Foreskin keratinocyte (primary cell): ENCODE measurements at places on chromosomes 13 and 19. TPM values are rescaled to one million over a fixed set of nuclear protein-coding genes. Genes with fewer than 3 reads are reported as not detected.

The ZNF793 gene
- 3.4 and 4.9 TPM in 2 replicates for total RNA-seq

The NTN5 gene
- not detected in 2 replicates for total RNA-seq

The CEACAM6 gene
- 0.04 TPM in 1 of 2 replicates, not detected in the other for total RNA-seq

The NALCN gene
- total RNA-seq: 0.07 TPM in 1 of 2 replicates, not detected in the other

DNA sequence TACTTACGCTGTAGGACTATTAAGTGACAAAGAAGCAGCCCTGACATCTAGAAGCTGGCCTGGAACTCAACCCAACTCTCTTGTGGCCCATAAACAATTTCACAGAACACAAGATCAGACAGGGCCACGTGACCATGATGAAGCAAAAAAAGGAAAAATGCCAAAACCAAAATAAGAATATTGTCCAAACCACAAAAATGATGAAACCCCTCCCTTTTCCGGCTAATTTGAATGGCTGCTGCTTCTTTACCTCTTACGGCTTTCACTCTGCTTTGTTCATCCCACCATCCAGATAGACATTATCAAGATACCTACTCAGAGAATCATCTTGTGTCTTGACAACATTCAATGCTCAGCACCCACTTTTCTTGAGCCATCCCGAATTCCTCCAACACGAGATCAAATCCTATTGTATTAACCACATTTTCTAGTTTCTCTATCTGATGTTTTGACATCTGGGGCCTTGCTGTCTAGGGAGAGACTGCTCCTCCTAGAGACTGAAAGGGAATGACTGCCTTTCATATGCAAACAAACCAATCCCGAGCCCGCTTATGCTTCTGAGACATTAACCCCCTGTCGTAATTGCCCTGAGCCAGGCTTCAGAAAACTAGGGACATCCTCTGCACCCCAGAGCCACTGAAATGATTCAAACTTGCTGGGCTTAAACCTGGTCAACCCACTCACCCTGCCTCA is 186.3 kb downstream of the TDRD3 start:
- DNase-seq: no peak

- DNase-seq: no peak
These were observed 6.2 kb downstream of the CARD8 start for GRCh38 chr19:48249502-48250014.

DNA sequence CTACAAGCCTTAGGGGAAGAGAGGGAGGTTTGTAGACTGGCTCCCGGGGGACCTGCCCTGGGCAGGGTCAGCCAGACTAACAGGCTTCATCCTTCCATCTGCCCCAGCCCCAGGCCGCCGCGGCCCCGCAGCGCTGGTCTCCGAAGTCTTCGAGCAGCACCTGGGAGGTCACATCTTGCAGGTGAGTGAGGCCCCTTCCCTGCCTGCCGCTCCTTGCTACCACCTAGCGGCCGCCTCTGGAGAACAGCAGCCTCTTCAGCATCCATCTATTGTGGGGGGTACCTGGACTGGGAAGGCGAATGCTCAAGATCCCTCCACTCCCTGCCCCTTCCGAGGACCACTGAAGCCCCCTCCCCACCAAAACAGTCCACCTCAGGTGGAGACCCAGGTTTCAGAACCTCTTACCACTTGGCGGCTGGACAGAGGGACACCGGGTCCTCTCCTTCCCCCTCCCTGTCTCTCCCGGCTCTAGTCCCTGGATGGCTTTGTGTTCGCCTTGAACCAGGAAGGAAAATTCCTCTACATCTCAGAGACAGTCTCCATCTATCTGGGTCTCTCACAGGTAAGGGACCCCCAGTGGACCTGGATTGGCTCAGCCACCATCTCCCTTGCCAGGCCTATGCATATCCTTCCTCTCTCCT is 12.7 kb downstream of the NPAS1 start:
- no peak for DNase-seq

DNA sequence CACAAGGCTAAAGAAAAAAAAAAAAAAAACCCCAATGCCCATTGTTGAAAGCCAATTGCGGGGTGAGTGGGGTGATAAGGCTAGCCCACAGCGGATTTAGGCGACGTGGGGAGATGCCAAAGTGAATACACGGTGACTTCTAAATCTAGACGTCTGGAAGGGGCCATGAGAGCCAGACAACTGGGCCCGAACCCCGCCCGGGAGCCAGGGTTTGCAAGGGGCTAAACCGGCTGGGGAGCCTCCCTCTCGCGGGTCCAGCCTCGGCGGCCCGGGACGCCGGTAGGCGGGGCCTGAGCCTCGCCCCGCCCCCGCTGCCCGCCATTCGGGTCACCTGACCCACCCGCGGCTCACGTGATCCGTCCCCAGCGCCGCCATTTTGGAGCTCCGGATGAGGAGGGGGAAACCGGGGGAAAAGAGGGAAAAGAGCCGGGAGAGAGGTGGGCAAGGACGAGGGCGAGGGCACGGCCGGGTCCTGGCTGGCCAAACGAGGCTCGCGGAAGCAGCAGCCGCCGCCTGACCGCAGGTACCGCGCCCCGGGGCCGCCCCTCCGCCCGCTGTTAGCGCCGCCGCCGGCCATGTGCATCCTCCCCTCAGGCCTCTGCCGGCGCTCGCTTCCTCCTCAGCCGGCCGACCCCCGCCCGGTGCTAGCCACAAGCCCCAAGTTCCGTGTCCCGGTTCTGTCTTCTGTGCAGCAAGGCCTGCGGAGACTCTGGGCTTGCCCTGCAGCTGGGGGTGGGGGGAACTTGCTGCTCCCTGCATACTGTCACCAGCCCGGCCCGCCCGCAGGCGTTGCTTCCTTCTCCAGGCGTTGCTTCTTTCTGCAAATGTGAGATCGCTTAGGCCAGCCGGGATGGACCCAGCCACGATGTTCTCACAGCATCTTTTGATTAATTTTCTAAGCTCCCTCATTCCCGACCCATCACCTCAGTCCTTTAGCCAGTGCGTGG is at the start of gene ZNF507:
Gene ZNF507 (plus strand): TSS at position 350 of the 947 bp plus-strand sequence. CDS start 7,221 bp downstream, outside the sequence.
- DNase-seq: peak; percentile 51

GRCh38 chr13:20129076-20129475 is 31.8 kb downstream of the GJA3 start:
- DNase-seq: no peak

DNA sequence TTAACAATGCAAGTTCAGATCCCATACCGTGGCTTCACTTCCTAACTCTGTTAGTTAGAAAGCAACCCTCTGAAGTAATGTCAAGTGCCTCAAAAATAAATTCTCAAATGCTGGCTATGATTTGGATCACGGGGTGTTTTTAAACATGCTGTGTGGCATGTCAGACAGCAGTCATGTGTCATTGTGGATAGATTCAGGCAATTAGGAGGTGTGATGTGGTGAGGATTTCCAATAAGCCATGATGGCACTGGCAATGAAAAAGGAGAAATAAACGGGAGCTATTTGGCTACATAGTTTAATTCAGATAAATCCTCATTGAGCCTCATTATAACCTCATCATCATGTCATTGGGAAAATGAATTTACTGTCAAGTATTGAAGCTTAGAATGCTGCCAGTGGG is 130.3 kb downstream of the ATP8A2 start:
- no peak for DNase-seq

- no peak for DNase-seq
These were observed 640.8 kb downstream of the EFNB2 start for GRCh38 chr13:105894697-105895096.

GRCh38 chr13:46866150-46866549 is 30.7 kb downstream of the HTR2A start:
- peak; percentile 19 for DNase-seq

- DNase-seq: no peak
These were observed 13.7 kb downstream of the SYT3 start for GRCh38 chr19:50626011-50626410.

DNA sequence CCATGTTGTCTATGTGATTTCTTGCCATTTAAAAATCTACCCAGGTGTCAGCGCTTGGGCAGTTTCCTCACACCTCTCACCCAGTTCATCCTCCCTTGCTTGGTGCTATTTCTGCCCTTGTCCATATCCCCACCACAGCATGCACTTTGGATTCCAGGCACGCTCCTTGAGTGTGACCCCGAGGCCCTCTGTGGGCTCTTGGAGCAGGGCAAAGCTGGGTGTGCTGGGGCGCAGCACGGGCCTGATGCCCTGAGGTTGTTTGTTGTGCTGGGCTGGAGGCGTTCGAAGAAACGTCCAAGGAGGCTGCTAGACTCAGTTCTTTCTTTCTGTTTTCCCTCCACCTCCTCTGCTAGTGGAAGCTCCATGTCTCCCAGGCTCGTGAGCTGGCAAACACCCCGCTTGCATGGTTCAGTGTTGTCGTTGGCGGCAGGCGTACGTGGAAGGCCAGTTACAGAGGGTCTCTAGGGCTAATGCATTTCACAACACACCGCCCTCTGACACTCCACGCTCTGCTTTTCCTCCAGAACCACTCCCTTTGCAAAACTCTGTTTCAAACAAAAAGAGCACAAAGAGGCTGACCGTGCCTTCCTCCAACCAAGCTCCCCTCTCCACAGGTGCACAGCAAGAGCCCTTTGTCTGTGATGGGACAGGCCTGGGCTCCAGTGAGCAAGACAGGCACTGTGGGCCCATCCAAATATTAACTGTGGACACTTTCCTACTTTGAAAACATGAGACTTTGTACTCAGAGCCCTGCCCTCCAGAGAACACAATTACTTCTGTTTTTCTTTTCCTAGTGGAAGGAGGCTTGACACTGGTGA is 117.7 kb upstream of the GJB6 start:
- no peak for DNase-seq

DNA sequence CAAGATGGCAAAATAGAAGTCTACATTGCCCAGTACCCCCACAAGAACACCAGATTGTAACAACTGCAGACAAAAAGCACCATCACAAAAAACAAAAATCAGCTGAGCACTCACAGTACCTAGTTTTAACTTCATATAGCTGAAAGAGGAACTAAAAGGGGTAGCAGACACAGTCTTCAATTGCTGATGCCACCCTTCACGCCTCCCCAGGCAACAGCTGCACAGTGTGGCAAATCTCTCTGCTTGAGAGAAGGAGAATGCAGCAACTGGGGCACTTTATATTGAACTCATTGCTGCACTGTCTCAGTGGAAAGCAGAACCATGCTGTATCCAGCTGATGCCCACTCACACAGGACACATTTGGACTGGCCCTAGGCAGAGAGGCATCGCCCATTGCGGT is 2714.5 kb upstream of the PCDH20 start:
- no peak for DNase-seq

DNA sequence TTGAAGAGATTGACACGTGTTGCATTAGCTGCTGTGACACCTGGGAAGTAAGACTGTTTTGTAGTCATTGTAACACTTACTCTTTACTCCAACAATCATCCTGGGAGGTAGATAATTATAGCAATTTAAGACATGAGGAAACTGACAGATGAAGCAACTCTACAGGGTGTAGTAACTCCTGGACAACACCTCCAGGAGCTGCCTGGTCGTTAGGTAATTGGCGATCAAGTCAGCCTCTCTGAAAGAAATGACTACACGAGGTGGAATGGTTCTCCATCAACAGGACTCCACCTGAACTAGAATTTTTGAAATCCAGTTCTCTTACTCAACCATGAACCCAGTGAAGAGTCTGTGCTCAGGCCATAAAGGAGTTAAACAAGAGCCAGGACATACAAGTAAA is 43.0 kb upstream of the LRCH1 start:
- no peak for DNase-seq

DNA sequence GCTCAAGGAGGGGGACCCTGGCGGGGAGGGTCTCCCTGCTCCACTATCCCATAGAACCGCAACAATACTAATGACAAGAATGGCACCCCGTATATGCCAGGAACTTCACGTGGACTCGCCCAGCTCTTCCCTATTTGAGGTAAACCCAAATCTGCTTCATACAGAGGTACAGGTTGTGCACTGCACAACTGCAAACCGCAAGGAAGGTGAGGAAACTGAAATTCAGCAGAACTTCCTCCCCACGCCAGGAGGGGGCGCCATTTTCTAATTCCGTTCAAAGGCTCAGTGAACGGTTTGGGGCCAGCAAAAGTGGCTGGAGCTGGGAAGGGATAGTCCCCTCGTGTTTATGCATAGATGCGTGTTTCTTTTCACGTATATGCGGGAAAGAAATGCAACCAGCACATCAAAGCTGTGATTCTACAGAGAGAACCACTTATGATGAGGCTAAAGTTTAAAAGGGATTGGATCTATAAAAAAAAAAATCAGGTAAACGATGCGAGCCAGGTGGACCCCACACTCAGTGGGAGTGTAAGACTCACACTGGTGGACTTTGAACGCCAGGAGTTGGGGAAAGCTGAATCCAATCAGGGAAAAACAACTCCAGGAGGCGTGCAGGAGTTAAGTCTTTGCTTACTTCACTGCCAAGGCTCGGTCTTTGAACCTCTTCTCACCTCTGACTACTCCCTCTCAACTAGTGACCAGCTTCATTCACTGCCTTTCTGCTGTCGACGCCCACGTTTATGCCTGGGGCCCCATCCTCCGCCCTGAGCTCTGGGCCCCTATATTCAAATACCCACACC is 20.3 kb downstream of the C19orf81 start:
- no peak for DNase-seq

GRCh38 chr19:3511506-3512251 is 5.6 kb downstream of the FZR1 start:
- DNase-seq: no peak

- no peak for DNase-seq
These were observed 8.8 kb downstream of the GIPR start for GRCh38 chr19:45676851-45677263.

DNA sequence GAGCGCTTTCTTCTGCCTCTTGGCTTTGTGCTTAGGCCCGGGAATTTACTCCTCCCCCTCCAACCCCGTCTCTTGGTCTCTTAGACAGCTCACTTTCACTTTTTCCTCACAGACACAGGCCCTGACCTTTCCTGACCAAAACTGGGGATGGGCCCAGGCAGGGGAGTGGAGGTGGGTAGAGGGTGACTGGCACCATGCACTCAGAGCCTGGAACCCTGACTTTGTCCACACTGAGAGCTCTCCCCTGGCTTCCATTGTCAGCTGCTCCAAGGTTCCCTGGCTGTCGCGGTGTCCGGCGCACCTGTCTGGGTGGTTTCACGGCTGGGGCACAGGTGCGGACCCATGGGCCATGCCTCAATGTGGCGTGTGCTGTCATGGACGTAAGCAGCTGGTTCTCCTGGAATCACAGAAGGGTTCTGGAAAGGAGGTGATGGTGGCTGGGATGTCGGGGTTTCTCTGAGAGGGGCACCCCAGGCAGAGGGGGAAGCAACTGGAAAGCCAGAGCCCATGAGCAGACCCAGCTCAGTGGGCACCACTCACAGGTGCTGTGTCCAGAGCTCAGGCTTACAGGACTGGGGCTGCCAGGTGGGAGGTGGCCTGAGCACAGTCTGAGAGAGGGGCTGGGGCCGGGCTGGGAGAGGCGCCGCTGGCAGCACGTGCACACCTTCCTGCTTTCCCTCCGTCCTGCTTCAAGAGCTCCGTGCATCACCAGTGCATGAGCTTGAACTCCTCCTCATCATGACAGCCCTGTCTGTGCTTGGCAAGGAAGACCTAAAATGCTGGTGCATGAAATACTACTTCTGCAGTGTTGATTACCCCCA is 28.0 kb upstream of the C1QTNF9 start:
- no peak for DNase-seq
